ENCODE measurements at places on chromosomes 5 and 9.

GRCh38 chr9:77595426-77596095 is 52.6 kb downstream of the GNA14 start:
- no peak for DNase-seq

GRCh38 chr5:124790301-124790894 is 44.0 kb upstream of the ZNF608 start:
- no peak for DNase-seq

- DNase-seq = no peak
Measured at GRCh38 chr5:57246426-57246825, 72.6 kb downstream of the GPBP1 start.

DNA sequence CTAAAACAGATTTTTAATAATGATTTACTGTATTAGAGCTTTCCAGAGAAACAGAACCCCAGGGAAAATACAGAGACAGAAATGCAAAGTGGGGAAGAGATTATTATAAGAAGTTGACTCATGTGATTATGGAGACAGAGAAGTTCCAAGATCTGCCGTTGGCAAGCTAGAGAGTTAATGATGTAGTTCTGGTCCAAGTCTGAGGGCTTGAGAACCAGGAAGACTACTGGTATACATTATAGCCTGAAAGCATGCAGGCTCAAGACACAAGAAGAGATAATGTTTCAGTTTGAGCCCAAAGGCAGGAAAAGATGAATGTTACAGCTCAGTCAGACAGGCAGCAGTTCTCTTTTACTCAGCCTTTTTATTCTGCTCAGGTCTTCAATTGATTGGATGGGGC is 98.8 kb upstream of the NFIL3 start:
- no peak for DNase-seq

GRCh38 chr5:83729362-83729761 is 8.7 kb upstream of the HAPLN1 start:
- DNase-seq = no peak

DNA sequence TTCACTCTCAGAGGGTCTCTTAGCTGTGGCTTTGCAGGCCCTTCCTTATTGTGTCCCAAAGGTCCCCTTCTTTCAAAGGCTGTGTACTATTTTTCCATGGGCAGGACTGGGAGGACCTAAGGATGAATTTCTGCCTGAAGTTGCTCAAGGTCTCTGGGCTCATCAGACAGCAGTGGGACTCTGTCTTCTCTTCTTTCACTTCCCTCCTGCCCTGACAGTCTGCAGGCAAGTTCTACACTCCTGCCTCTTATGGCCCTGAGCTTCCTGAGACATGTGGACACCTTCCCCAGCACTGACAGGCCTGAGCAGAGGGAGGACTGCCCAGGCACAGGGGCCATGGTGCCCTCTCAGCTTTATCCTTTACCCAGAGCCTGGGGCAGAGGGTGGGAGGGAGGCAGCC is 14.8 kb downstream of the ENHO start:
- DNase-seq = no peak

DNA sequence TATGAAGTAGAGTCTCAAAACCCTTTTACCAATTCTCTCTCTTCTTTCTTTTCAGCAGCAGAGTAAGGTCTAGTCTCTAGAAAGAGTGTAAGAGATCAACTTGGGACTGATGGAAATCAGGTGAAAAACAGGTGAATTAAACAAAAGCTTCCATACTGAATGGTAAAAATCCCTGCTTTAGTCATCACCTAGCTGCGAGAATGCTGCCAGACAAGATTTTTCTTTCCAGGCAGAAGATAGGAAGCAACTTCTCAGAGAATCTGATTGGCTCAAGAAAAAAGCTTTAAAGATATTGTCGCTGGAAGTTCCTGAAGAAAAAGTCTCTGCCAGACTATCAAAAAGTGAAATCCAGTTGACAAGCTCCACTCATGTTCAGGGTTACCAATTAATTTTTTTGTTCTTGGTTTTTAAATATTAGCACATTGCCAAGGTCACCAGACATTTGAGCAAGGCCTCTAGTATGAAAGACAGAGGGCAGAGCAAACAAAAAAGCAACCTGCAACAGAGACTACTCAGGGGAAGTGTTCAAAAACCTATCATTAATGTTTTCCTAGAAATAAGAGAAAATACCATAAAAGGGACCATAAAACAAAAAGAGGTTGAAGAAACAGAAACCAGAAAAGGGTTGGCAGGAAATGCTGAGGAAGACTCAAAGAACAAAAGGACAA is 9.3 kb downstream of the CDO1 start:
- DNase-seq = no peak

DNA sequence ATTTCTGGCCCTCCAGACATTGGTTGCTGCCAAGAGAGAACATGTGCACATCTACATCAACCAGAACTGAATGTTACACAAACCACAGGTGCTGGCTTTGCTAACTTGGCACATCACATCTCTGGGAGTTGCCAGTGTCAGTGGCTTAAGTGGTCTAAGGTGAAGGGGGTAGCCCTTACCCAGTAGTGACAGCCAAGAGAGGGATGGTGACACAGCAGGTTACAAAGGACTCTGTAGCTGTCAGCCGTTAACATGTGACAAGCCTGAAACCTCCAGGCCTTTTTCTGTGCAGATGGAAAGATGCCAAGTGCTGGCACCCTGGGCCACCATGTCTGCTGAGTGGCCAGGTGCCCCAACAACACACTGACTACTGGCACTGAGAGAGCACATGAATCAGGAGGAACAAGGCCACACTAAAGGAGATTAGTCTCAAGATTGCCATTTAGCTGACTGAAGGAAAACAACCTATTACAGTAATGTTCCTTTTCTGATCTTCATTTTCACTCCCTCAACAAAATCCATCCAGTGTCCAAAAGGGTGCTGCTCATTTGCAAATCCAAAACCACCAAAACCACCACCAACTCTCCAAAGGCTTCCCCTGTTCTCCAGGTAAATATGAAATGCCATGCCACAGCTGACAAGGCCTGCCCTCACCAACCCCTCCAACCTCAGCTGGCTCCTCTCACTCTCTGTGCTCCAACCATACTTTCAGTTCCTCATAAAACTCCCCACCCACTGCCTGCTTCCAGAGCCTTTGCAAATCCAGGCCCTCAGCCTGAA is 20.2 kb downstream of the SIL1 start:
- no peak for DNase-seq

GRCh38 chr9:92738661-92739081 is 26.0 kb downstream of the BICD2 start:
- DNase-seq = no peak

DNA sequence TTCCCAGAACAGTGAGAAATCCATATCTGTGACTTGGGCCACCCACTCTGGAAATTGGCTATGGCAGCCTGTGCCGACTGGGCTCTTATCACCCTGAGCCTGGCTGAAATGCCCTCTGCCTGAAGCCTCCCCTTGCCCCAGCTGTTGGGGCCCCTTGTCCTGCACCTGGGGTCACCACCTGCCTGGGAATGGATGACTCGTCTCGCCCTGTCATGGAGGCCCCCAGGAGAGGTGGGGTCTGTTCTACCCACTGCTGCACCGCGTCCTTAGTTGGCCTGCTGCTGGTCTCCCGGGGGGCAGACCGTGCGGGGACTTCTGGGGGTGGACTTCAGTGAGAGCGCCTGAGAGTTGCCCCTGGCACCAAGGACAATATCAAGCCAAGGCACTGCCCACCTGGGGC is 46.6 kb upstream of the COL5A1 start:
- DNase-seq = no peak

GRCh38 chr9:81890104-81890503 is 38.1 kb upstream of the SPATA31D4 start:
- no peak for DNase-seq

DNA sequence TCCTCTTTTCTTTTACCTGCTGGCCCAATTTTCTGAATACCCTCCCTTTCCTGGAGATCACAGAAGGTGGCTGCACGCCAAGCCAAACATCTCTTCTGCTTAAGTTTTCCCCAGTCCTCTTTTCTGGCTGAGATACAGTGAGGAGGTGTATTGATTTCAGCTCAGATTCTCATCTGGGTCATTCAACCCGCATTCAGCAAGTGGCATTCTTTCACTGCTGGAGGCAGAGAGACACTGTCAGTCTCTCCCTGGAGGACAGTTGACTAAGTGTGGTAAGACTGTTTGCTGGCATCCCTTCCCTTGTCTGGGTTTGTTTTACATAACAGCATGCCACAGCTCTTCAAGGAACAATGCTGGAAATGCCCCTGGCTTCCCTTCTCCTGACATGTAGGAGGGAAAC is 60.5 kb downstream of the GABRG2 start:
- no peak for DNase-seq

DNA sequence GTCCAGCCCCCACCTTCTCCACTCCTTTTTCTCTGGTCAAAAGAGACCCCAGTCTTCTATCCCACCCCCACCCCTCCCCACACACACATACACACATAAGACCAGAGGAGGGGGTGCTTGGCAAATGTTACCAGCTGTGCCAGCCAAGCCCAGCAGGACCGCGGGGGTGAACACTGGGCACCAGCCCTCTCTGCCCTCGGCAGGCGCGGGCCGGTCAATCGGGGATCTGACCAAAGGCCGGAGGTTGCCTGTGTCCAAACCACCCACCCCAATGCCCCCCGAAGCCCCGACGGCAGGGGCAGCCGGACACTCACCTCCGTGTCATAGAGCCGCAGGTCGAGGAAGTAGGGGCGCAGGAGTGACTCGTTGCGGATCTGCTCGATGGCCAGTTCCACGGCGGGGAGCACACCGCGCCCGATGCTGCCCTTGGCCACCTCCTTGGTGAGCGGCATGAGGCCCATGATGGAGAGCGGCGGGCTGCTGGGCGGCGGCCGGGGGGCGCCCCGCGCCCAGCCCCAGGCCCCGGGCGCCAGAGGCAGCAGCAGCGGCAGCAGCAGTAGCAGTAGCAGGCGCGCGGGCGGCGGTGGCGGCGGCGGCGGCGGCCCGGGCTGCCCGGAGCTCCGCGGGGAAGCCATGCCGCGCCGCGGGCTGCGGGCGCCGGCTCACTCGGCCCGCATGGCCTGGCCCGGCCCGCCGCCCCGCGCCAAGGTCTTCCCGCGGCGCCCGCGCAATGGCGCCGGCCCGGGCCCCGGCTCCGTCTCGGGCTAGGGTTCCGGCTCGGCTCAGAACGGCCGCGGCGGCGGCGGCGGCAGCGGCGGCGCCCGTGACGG is 417 bp downstream of the GABBR2 start:
- no peak for DNase-seq

GRCh38 chr9:14323985-14324650 is 10.2 kb upstream of the NFIB start:
- DNase-seq = no peak

GRCh38 chr9:21505425-21506179 is 23.5 kb upstream of the IFNE start:
- DNase-seq = no peak

- no peak for DNase-seq
Measured at GRCh38 chr9:84791643-84792042, 122.1 kb downstream of the NTRK2 start.

DNA sequence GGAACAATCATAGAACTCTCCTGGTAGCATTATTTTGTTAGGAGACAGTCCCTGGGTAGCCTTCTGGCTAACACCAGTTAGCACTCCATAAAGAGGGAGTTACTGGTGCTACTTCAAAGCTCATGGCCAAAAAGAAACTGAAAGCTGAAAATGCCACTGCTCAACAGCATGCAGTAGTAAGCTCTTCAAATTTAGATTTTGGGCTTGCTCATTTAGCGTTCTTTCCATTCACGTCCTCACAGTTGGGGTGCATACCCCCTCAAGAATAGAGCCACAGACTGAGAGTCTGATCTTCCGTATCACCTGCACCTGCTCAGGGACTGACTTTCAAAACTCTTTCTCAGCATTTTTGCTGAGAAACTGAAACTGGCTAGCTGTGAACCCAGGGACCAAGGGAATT is 24.7 kb downstream of the NTRK2 start:
- DNase-seq = no peak

DNA sequence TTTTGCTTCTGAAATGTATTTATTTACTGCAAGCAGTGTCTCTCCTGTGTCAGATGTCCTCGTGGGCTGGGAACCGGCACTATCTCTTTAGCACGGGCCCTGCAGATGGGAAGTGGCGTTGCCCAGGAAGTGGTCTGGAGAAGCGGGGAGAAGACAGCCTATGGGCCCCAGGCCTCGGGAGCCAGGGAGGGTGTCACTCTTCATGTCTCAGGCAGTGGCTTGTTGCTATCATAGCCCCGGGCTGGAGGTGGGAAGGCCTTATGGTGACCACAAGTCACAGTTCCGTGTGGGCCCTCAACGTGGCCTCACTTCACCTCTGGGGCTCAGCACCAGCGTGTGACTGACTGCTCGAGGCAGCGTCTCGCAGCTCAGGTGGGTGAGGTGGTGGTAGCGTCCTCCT is 41.4 kb downstream of the SYK start:
- no peak for DNase-seq

DNA sequence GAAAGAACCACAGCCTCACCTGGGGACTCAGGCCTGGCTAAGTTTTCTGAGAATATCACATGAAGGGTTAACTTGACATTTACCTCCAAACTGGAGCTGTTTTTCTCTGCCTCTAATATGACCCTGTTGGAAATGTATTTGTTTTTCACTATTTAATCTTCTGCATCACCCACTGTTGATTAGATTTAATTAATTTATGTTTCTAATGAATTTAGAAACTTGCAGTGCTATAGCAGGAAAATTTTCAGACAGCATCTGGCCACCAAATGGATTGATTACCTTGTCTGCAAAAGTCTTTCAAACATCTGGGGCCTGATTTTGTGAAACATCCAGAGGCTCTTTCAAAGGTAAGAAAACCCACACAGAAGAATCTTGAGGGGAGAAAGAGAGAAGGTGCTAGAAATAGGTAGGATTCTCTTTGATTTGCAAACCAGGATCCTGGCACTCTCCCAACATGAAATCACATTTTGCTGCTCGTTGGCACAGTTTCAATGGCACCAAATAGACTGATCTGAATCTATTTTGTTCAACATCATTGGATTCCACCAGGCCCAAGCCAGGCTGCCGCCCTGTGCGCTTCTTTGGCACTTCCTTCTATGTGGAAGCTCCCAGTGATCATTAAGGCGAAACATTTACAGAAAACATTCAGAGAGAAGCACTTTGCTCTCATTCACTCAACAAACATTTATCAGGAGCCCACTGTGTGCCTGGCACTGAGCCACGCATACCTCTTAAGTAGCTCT is 157.3 kb downstream of the PPP2R2B start:
- no peak for DNase-seq

Data from SW 1271 (cell line).